ENCODE measurements at places on chromosomes 12 and 14.

DNA sequence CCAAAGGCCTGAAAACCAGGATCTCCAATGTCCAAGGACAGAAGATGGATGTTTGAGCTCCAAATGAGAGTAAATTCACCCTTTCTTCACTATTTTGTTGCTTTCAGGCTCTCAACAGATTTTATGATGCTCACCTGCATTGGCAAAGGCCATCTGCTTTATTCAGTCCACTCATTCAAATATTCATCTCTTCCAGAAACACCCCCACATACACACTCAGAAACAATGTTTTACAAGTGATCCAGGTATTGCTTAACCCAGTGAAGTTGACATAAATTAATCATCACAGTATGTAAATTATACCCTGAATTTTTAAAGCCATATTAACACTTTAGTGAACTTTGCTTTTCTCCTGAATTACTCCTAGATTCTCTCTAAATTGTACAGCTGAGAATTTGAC is 63.3 kb downstream of the DUSP6 start:
- no peak for DNase-seq

GRCh38 chr14:101713621-101714349 is 47.7 kb upstream of the PPP2R5C start:
- no peak for DNase-seq

DNA sequence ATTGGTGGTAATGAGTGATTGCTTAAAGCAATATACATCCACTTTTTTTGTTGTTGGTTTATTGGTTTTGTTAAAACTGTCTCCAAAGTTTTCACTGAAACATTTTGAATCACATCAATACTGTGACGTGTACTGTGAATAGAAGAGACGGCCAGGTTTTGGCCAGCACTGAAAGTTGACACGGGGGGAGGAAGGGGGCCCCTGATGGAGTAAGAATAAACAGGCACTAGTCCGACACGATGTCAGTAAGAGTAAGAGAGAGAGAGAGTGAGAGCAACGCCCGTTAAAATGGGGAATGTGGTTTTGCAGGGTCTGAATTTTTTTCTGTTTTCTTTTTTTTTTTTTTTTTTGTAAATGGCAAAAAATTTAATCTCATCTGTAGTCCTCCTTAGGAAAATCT is 14.7 kb downstream of the PEBP1 start:
- DNase-seq, result no peak

DNA sequence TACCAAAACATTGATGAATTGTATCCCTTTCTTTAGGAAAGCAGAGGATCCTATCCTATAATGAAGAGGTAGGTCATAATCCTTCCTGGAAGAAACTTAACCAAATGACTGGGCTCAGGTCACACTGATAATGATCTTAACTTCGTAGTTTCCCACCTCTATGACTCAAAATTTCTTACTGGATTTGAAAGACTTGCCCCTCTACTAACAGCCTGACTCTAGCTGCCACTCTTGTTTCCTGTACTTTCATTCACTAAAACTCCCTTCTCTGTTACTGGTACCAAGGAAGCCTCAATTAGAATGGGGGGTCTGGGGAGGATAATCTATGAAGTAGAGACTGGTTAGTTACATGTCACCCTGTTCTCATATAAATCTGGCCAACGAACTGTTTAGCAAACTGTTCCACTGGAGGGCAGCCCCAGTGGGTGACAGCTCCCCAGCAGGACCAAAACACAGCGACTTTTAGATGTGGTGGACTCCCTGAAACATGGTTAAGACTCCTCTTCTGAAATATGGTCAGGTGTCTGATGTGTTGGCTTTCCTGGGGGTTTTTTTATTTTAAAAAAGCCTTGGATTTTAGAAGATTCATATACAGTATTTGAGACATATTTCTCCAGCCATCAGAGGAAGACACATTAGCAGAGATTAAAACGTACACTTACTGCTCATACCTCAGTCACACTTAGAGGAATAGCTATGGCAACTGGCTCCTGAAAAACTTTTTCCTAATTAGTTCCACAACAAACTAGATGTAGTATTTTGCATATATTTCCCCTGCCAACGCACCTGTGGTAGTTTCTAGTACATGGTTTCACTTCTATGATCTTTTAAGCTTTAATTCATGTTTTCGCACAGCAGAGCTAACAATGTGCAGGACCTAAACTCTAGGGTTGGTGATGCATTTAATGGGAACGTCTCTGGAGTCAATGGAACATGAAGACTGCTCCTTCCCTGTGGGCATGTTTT is 72.3 kb downstream of the ACADS start:
- no peak for DNase-seq

- no peak for DNase-seq
These were observed 38.8 kb downstream of the TESC start for GRCh38 chr12:117060246-117060928.

- no peak for DNase-seq
These were observed 43.0 kb downstream of the SPRING1 start for GRCh38 chr12:116694653-116695463.

DNA sequence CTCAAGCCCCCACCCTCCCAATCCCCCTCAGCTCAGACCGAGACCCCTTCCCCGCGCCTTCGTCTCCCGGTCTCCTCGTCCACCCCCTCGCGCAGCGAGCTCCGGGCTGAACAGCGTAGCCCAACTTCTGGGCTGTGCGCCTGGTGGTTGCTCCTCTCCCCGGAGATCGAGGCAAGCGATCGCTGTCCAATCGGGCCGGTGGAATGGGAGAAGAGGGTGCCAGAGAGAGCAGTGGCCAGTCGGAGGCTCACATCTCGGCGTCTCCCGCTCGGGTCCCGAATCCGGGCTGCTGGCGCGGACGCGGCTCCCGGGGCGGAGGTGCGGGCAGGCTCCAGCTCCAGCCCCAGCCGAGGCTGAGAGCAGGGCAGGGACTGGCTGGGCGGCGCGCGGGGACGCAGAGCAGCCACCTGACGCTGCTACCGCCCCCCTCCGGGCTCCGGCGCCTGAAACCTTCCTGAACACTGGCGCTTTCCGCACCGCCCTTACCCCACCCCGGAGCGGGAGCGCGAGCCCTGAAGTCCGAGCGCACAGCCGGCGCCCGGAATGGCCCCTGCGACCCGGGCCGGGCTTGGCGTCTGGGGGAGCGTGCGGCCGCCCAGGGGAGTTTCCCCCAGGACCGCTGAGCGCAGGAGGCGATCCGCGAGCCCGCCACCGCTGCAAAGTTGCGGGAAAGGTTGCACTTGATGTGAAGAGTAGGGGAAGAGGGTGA is 508 bp upstream of the KCNH5 start:
- peak; percentile 73 for DNase-seq

DNA sequence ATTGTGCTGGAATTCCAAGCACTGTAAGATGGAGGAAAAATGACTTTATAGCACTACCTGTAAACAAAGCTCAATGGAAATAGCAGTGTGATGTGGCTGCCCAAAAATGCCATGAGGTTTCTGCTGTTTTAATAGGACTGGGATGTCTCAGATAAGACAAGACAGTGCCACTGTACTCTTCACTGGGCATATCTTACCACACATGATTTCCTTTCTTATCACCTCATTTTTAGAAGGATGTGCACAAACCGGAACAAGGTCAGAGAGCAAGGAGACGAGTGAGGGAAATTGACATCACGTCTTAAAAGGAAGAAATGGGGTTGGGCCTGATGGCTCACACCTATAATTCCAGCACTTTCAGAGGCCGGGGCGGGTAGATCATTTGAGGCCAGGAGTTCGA is 38.4 kb upstream of the FGD4 start:
- DNase-seq, result no peak

DNA sequence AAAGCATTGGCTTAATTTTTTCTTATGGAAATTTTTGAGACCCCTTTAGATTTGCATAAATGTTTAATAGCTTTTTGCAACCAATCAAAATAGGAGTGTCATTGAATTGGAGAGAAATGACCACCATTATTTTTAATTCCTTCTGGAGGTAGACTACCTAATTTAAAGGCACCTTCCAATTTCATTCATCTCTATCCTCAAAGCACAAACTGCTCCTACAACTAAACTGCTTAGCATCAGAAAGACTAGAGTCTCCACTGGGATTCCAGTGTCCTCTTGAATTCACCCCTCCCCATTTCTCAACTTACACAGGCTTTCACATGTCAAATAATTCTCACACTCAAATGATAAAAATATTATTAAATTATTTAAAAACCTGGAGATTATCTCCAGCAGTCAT is 168.4 kb downstream of the RPS29 start:
- DNase-seq, result no peak

GRCh38 chr12:129696926-129697325 is 206.9 kb downstream of the TMEM132D start:
- DNase-seq, result no peak

DNA sequence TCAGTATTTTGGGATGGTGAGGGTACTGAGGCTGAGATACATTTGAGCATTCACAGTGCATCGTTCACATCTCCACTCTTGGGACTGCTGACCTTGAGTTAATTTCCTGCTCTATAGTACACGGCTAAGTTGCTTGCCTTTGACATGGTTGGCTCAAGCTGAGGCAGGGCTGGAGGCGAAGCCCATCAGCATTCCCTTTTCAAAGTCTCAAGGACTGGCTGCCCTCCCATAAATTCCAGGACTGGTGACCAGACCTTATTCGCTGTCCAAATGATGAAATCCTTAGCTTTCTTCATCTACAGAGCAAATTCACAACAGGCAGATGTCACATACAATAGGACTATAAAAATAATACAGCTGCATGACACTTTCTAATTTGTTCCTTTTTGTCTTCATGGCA is 85.9 kb downstream of the SSPN start:
- no peak for DNase-seq

- no peak for DNase-seq
These were observed 403.3 kb downstream of the ADAMTS20 start for GRCh38 chr12:43148691-43149090.

GRCh38 chr12:94174576-94174975 is 26.2 kb downstream of the PLXNC1 start:
- no peak for DNase-seq

GRCh38 chr14:75088566-75089373 is 19.3 kb downstream of the ZC2HC1C start:
- DNase-seq, result peak; percentile 55

GRCh38 chr12:95240556-95240955 is 22.9 kb downstream of the VEZT start:
- DNase-seq, result no peak

DNA sequence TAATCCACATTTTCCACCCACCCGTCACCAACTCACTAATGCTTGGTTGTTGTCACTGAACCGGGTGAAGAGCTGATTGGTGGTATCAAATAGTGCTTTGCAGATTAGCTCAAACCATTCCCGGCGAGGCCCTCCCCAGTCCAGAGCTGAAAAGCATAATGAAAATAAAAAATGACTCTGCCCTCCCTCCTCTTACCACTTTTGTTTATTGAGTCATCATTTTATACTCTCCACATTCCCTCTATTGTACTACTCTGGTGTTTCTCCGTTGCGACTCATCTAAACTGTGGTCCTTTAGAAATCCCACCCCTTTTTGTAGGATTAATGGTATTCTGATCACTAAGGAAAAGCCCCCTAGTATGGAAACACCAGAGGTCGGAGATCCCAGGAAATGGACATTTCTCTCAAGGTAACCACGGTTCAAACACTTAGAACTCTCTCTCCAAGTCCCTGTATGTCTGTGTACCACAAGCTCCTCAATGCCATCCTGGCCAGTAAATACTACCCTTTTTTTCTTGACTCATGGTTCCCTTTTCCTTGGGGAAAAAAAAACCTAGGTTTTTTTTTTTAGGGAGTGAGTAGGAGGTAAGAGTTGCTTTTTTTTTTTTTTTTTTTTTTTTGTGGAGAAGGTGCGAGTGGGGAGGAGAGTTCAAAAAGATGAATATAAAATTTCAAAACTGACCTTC is 42.0 kb downstream of the AREL1 start:
- DNase-seq, result no peak

- no peak for DNase-seq
These were observed 109.2 kb downstream of the PRMT8 start for GRCh38 chr12:3600039-3600720.

- DNase-seq, result no peak
These were observed 636 bp downstream of the FBXO33 start for GRCh38 chr14:39431416-39432178.

- DNase-seq, result peak; percentile 54
These were observed 6.7 kb upstream of the CLEC7A start for GRCh38 chr12:10136637-10137205.

DNA sequence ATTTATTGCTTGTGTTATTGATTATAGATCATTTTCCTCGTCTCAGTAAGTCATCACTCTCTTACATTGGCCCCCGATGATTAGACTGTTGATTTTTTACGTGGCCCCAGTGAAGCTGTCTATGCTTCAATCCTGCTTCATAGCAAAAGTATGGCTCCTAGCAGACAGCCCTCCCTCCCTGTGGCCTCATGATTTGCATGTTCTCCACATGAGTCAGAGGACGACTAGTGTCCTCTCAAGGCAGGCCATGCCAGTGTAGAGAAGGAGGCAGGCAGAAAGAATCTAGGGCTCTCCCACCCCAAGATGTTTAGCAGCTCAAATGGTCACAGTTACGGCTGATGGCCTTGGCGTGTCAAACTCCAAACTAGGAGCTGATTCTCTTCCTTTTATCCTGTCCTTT is 59.6 kb downstream of the FIGNL2 start:
- no peak for DNase-seq

DNA sequence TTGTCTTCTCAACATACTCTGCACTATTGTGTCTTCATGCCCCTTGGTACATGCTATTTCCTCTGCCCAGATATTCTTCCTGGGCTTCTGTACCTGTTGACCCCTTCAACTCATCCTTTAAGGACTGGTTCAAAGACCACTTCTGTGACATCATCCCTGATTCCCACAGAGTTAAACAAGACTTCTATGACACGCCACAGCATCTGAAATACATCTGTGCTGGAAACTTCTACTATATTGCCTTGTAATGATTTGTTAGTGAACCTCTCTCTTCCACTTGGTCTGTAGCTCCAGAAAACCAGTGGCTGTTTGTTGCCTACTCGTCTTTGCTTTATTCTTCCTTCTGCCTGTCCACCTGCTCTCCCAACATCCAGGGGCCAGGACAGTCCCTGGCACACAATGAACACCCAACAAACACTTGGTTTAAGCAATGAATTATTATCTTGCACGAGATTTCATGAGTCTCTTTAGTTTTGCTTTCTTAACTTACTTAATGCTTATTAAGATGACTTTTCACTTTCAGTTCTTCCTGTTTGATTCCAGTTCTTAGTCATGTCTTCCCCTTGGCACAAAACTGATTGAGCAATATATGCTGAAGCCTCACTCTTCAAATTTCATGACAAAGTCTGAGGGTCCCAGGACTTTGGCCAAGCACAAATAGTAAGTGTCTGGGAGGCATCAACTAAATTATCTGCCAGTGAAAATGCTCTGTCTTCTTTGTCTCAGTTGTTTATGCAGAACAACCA is 485.9 kb downstream of the APAF1 start:
- no peak for DNase-seq

GRCh38 chr14:32608857-32609256 is 279.8 kb downstream of the AKAP6 start:
- no peak for DNase-seq
